ENCODE measurements at places on chromosomes 3 and 15. TPM values are rescaled to one million over a fixed set of nuclear protein-coding genes. Genes with fewer than 3 reads are reported as not detected.

The CCR9 gene
- not detected for total RNA-seq

The PLA2G4D gene
- total RNA-seq: not detected

The WNT5A gene
- total RNA-seq: 4.2 TPM

The DPPA2 gene
- total RNA-seq: not detected

The CMTM8 gene
- total RNA-seq: 2.2 TPM

The TUSC2 gene
- total RNA-seq: 23.8 TPM

Data from dermis lymphatic vessel endothelial cell (primary cell).